ENCODE measurements at places on chromosomes 6 and 20. TPM values are rescaled to one million over a fixed set of nuclear protein-coding genes. Genes with fewer than 3 reads are reported as not detected.
A peak's percentile ranks its signal among the peaks of the same experiment; 100 is the strongest.

DNA sequence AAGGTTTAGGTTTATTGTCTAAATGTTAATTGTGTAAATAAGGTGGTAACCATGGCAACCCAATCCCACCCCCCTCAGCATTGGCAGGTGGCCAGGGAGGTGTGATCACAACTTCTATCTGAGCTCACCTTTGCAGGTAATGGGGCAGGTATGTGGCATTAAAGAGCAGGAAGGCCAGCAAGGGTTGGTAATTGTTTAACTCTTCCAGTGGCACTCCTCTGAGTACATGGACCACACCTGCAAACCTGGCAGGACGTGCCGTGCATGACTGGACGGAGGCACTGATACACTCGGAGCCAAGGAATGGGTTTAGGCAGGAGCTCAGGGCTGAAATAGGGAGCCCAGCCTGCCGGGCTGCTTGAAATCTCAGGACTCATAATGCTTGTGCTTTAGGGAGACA is 107.0 kb upstream of the BMP2 start:
- DNase-seq = peak; percentile 68

Gene SYTL3
- total RNA-seq = 5.4 TPM

DNA sequence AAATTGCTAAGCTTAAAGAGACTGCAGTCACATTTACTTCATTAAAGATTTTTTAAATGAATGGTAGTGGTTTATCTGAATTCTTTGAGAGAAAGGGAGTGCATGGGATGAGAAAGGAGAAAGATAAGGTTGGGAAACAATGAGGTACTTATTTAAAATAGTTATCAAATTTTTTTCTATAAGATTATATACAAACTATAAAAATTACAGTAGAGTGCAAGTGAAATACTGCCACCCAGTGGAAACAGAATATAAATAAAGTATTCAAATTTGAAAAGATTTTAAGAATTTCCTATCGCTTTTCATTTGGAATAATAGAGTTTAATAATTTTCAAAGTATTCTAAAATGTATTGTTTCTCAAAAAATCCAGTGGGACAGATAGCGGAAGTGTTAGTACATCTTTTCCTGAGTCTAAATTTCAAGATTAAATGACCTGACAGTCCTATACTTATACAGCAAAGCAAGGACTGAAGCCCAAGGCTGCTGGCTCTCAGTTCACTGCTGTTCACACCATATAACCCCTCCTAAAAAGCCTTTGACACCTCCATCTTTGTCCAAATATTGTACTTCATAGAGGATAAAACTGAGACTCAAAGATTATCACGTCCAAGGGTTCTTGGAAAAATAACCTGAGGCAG is 31.1 kb downstream of the EPM2A start:
- DNase-seq = no peak

Gene MED23
- 17.1 TPM for total RNA-seq

Gene CYB5R4
- total RNA-seq = 10.7 TPM

Gene BPIFB2
- total RNA-seq = not detected

DNA sequence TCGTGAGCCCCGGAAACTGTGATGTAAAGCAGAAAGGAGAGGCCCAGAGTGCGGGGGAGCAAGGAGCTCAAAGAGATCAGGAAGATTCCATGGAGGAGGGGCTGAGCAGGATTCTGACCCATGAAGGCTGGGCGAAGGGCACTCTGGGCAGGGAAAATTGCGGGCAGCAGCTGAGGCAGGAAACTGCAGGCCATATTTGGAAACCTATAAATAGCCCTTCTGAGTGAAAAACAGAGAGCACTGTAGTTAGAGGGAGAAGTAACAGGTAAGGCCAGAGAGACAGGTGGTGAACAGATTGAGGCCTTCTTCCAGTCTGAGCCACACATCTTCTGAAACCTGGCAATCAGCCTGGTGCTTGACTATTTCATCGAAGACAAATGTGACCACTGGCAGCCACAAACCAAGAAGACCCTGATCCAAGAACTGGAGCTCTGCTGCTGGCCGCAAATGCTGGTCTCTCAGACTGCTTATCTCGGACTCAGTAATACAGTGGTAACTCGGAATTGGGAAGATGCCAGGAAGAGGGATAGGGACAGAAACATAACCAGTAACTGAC is 14.1 kb upstream of the BEND3 start:
- no peak for DNase-seq

- no peak for DNase-seq
Observed at GRCh38 chr6:36865835-36866234, 8.8 kb downstream of the PPIL1 start.

GRCh38 chr6:30897882-30898281 is 10.1 kb upstream of the GTF2H4 start:
- no peak for DNase-seq

Gene SEMG1
- total RNA-seq = not detected

DNA sequence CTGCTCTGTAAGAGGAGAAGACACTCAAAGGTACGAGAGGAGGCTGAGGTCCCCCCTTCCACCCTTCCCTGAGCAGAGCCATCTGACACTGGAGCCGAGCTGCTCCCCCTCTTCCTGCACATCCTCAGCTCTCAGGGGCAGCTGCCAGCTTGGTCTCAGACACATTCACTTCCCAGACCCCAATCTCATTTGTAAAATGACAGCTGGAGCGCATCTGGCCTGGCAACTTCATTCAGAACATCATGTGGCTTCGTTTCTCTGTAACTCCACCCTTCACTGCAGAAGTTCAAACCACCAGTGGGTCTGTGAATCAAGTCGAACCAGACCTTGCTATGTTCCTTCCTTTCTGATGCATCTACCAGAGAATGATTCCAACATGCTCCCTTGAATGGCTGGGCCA is 145.6 kb upstream of the CDH4 start:
- DNase-seq = no peak

- no peak for DNase-seq
Observed at GRCh38 chr6:125728739-125729138, 20.7 kb upstream of the HEY2 start.

GRCh38 chr20:4820806-4821518 is 99.3 kb downstream of the PRND start:
- no peak for DNase-seq

Gene TFAP2D
- total RNA-seq = not detected

Data from esophagus muscularis mucosa (tissue), 4 donors.